ENCODE measurements at places on chromosomes 5 and 9. TPM values are rescaled to one million over a fixed set of nuclear protein-coding genes. Genes with fewer than 3 reads are reported as not detected.

EPB41L4A gene
- 1.5 TPM for total RNA-seq

GMCL2 gene
- not detected for total RNA-seq

CEL gene
- 0.70 TPM for total RNA-seq

FAT2 gene
- 0.01 TPM for total RNA-seq

GPR21 gene
- not detected for total RNA-seq

PCDHGB6 gene
- total RNA-seq = 0.13 TPM

PGM5 gene
- total RNA-seq = not detected

ANKRD31 gene
- total RNA-seq = 0.03 TPM

All from A549 treated with CORT108297 at 1 μM for 4 hours (cell line).